Stimulated activated effector memory CD8-positive, alpha-beta T cell treated with anti-CD3 and anti-CD28 coated beads, Interleukin-12 subunit alpha, Interleukin-12 subunit beta, amount 100 ng/mL, for 72 hours (primary cell): ENCODE measurements at places on chromosomes 2 and 18.

- no peak for DNase-seq
Observed at GRCh38 chr18:36186461-36187192, 670 bp upstream of the MOCOS start.

GRCh38 chr2:230842473-230842872 is 22.3 kb upstream of the ITM2C start:
- no peak for DNase-seq

GRCh38 chr2:171530378-171530777 is 8.1 kb downstream of the CYBRD1 start:
- DNase-seq: no peak

DNA sequence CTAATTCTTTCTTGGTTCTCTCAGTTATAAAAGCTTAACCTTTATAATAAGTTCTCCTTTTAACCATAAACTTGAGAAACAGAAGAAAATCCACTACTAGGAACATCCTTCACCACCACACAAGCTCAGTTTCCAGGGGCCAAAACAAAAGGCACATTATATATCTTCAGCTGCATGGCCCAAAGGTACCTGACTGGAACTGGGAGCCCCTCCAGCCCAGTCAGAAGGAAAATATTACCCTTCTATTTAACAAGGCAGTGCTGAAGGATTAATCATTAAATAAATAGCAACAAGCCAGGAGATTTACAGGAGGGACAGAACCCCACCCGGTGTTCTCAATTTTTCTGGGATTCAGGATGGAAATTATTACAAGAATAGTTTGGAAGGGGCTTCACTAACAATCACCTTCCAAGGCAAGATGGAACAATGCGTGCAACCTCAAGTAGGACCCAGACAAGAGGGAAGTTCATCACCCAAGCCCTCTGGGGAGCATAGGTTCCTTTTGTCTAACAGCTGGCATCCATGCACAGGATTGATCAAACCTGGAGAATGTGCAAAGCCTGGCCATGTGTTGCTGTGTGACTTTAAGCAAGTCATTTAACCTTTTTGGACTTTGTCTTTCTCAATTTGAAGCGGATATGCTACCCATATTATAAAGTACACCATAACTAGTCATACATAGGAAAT is 159.6 kb upstream of the SETBP1 start:
- DNase-seq: no peak

DNA sequence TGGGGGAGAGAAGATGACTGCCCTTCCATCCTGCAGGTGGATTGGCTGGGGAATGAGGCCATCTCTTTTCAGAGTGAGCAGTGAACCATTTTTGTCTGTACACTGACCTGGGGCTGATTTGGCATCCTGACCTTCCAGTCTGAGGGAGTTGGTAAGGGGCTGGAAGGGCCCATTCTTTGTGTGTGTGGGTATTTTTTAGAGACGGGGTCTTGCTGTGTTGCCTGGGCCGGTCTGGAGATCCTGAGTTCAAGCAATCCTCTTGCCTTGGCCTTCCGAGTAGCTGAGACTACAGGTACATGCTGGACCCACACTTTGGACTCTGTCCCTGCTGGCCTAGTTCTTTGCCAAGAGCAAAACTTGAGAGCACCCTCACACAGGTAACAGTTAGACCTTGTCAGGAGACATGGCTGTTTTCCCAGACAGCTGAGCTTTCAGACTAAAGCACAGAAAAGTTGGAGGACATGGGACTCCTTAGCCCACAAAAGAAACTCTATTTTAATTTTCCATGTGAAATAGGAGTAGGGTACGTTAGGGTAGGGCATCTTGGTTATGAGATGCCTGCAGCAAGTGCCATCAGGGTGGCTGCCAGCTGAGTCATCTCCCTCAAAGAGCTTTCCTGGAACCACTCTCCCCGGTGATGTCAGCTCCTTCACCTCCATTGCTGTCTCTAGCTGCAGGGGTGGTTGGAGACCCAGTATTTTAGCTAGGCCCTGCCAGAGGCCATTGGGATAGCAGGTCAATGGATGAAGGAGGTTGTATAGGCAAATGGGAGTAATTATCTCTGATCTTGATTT is 60.7 kb downstream of the DGKD start:
- DNase-seq: no peak

GRCh38 chr2:239498981-239499634 is 98.3 kb upstream of the HDAC4 start:
- DNase-seq: no peak

GRCh38 chr2:20425371-20425881 is 21.4 kb upstream of the RHOB start:
- DNase-seq: no peak

GRCh38 chr2:16334366-16334765 is 331.3 kb downstream of the CYRIA start:
- DNase-seq: no peak

- no peak for DNase-seq
Observed at GRCh38 chr2:158997037-158997790, 28.8 kb downstream of the TANC1 start.

DNA sequence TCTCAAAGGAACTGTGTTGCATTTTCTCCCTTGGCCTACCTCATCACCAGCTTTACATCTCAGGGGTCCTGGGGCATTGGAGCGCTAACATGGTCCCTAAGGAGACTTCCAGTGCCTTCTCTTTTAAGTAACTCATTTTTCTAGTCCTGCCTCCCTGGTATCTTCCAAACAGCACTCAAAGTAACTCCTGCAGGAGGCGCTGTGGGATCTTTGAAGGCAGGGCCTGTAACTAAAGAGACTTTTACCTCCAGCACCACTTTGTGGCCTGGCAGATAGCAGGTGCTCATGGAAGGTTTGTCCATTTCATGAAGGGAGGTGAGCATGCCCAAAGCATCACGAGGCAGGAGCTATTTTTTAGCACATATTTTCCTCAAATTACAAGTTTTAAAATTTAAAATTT is 411.0 kb upstream of the GYPC start:
- DNase-seq: no peak

GRCh38 chr2:172928756-172929155 is 146.9 kb upstream of the MAP3K20 start:
- DNase-seq: no peak

GRCh38 chr2:38653715-38654527 is 12.0 kb upstream of the GALM start:
- peak; percentile 86 for DNase-seq

- DNase-seq: no peak
Observed at GRCh38 chr18:3189884-3190283, 29.9 kb downstream of the MYOM1 start.

DNA sequence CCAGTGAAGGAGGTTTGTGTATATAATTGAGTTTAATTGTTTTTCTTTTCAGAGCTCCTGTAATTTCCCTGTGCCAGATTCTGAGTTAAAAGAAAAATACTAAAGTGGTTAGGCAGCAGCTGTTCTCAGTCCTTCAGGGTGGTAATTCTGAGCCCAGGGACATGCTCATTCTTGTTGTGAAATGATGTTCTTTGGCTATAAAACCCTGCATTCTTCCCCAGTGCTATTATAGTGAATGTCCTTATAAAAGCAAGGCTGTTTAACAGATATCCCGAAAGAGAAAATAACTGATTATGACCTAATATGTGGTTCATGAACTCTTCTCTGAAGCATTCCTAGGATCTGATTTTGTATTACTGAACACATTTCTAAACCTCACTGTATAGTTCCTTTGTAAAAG is 34.0 kb downstream of the ADAM23 start:
- no peak for DNase-seq

DNA sequence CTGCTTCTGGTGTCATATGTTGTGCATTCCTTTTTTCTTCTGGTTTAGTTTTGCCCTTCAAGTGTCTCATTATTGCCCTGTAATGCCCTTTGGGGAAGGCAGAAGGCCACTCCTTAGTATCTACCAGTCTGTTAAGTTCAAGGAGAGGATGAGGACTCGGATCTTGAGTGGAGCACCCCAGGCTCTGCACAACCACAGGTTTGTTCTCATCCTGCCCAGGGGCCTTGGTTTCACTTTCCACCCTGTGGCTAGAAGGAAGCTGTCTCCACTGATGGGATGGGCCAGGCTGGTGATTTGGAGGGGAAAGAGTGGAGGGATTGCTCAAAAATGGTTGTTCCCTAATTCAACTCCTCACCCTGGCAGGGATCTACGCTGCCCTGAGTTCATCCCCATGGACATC is 30.2 kb upstream of the RAB11FIP5 start:
- no peak for DNase-seq

- DNase-seq: no peak
Observed at GRCh38 chr2:217386041-217386440, 526.2 kb upstream of the TNP1 start.

DNA sequence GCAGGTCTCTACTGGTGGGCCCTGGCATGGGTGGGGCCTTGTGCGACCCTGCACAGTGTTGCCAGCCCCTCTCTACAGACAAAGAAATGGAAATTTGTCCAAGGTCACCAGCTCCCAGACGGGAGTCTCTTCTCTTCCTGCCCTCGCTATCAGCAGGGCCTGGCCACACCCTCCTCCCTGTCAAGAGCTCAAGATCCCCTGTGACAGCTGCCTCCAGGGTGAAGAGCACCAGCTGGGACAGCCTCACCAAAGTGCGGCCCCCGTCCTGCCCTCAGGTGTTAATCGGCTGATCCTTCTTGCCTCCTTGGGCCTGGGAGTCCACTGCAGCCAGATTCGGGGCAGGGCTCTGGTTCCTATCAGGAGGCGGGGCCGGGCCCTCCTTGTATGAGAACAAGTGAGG is 259.1 kb downstream of the TWIST2 start:
- DNase-seq: no peak

- no peak for DNase-seq
Observed at GRCh38 chr2:43676322-43677050, at the start of gene C1GALT1C1L. Gene C1GALT1C1L (minus strand): TSS chr2:43676429. CDS start chr2:43676322, 107 bp downstream.

DNA sequence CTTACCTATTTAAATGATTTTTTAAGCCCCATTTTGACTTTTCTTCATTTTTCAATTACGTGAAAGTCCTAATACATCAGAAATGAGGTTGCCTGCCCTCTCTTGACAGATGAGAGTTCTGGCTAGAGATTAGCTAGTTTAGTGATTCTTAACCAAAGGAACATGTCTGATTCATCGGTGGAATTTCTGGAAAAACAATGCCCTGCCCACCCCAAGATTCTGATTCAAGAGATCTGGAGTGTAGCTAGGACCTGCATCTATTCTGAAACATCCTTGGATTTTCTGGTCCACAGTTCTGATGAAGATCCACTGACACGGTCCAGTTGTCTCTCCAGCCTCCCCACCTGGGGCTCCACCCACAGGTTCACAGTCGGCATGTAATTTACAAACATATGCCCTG is 111.2 kb downstream of the KLF7 start:
- no peak for DNase-seq

GRCh38 chr2:142883526-142883925 is 6.1 kb downstream of the KYNU start:
- DNase-seq: no peak
